NCI-H524 (cell line): ENCODE measurements at places on chromosomes 4 and X.

DNA sequence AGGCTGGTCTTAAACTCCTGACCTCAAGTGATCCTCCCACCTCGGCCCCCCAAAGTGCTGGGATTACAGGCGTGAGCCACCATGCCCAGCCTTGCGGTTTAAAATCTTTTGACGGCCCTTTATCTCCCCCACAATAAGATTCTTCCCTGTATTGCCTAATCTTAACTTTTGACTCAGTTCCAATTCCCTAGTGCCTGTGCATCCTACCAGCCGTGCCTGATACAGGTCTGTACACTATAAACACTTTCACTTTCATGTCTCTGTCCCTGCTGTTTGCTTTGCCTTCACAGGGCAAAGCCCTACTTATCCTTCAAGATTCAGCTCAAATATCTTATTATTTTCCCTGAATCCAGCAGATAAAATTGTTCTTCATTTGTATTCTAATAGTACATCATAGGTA is 74.6 kb downstream of the WDR44 start:
- no peak for DNase-seq

GRCh38 chr4:40688446-40689095 is 58.9 kb upstream of the RBM47 start:
- no peak for DNase-seq

DNA sequence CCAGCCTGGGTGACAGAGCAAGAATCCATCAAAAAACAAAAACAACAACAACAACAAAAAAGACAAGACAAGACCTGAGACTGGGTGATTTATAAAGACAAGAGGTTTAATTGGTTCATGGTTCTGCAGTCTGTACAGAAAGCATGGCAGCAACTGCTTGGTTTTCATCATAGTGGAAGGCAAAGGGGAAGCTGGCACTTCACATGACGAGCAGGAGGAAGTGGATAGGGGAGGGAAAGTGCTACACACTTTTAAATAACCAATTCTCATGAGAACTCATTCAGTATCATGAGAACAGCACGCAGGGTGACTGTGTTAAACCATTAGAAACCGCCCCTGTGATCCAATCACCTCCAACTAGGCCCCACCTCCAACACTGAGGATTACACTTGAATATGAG is 28.4 kb upstream of the SLC10A7 start:
- no peak for DNase-seq

DNA sequence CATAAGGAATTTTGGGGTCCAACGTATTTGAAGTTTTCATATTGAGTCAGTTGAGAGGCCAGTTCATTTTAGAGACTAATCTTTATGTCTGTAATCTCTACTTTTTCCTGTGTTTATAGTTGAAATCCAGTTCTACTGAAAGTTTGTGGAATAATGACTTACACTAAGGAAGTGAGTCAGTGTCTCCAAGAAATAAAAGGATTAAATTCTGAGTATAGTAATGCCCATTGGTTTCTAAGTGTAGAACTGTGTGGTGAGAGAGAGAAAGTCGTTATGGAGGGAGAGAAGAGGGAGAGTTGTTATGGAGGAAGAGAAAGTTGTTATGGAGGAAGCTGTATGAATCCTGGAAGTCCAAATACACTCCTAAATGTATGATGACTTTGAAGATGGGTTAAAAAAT is 264.6 kb upstream of the HAND2 start:
- no peak for DNase-seq

DNA sequence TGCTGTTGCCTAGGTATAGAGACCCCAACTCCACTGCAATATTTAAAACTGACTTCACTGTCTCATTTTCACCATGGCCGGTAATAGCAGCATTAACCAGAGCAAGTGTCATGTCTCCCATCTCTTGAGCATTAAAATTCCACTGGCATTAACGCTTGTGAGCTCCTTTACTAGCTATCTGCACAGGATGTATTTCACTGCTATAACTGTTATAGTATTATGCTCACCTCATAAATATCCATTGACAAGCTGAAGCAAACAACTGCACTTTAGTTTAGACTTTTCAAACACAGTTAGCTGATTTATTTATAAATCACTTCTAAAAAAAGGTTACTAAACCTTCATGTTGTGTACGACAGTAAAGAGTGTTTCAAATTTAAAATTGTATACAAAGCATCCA is 157.8 kb downstream of the ANTXR2 start:
- no peak for DNase-seq

DNA sequence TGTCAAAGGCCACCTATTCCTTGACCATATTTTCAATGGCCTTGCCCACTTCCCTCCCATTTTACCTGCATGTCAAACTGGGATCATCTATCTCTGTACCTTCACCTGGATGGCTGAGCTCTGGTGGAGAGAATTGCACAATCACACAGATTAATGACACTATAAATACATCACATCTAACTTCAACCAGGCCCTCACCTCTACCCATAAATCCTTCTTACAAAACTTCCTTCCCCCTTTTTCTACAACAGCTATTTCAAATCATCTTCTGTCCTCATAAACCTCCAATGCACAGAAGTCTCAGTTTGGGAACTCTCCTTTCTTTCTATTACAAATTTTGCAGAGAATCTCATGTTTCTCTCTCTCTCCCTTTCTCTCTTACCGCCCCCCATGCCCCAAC is 9.2 kb downstream of the PALLD start:
- DNase-seq: no peak

DNA sequence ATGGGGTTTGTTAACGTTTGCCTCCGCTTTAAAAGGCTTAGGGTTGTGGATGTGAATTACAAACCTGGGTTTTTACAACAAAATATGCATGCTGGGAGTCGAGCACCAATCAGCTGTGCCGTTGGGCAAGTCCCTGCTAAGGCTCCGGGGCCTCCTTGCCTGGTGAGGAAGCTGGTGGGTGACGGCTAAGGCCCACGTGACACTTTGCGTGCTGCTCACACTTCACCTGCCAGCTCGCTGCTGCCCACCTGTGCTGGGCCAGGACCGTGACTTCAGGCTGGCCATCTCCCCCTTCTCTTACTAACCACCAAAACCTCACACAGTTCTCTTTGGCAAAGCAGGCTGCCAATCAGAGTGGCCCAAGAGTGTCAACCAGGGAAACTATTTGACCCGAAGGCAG is 178.3 kb downstream of the AFAP1 start:
- DNase-seq: no peak

DNA sequence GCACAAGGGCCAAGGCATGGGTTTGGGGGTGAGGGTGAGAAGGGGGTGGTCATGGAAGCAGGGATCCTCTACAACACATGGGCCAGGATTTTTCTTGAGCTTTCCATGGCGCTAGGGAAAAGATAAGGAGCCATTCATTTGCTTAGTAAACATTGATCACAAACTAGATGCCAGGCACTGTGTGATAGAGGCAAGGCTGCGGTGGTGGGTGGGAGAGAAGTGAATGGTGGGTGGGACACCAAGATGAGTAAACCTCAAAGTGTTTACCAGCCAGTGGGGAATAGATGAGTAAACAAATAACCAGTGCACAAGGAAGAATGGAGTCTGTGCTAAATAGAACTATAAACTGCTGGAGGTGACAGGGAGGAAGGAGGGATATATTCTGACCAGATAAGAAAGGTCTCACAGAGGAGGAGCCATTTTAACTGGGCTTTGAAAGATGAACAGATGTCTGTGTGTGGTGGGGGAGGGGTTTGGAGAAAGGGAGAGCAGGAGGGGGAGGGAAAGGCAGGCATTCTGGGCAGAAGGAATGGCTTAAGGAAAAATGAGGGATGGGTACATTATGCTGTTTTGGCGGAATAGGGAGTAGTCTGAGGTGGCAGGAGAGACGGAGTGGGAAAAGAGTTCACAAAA is 48.0 kb upstream of the LAS1L start:
- DNase-seq: peak; percentile 2

GRCh38 chr4:72666910-72667309 is 97.9 kb upstream of the ADAMTS3 start:
- DNase-seq: no peak

GRCh38 chr4:73573794-73574528 is 46.3 kb downstream of the RASSF6 start:
- DNase-seq: peak; percentile 47

DNA sequence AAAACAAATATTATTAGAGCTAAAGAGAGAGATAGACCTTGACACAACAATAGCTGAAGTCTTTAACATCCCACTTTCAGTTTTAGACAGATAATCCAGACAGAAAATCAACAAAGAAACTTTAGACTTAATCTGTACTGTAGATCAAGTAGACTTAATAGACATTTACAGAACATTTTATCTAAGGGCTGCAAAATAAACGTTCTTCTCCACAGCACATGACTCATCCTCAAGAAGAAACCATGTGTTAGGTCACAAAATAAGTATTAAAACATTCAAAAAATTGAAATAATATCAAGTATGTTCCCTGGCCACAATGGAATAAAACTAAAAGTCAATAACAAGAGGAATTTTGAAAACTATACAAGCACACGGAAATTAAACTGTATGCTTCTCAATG is 1510.3 kb upstream of the PCDH10 start:
- no peak for DNase-seq

- DNase-seq: no peak
Measured at GRCh38 chr4:100708776-100709175, 191.0 kb upstream of the EMCN start.

GRCh38 chr4:143346206-143346605 is 9.5 kb downstream of the GAB1 start:
- DNase-seq: no peak

DNA sequence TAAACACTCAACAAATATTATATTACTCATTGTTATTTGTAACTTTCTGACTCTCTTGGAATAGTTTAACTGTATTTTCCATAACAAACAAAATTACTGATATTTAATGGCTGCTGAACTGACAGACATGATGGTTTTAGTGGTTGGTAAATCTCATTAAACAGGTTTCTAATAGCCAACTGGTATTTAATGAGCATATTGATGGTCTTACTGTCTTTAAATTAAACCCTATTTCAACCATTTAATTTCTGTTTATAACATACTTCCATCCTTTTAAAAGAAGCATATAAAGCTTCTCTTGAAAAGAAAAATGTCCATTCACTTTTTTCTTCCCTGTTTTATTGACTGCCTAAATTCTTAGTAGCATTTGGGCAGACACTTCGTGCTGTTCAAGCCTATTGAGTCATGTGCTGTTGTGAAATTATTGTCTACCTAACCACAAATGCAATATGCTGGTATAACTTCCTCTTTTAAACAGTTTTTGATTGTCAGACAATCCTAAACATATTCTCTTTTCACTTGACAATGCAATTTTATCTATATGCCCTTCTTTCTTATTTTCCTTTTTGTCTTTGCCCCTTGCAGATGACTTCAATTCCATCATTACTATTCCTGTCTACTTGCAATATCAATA is 163.9 kb upstream of the SLC7A11 start:
- no peak for DNase-seq

DNA sequence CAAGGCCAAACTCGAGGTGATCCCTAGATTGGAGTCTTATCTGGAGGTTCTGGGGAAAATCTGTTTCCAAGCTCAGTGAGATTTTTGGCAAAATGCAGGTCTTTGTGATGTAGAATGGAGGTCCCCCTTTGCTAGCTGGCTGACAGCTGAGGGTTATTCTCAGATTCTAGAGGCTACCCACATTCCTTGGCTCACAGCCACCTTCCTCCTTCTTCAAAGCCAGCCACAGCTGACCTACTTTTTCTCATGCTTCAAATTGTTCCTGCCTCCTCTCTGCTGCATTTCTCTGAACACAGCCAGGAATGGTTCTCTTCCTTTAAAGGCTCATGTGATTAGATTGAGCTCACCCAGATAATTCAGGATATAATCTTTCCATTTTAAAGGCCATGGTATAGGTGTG is 86.9 kb downstream of the VCX3A start:
- DNase-seq: no peak

GRCh38 chr4:92362028-92362427 is 58.3 kb downstream of the GRID2 start:
- no peak for DNase-seq

DNA sequence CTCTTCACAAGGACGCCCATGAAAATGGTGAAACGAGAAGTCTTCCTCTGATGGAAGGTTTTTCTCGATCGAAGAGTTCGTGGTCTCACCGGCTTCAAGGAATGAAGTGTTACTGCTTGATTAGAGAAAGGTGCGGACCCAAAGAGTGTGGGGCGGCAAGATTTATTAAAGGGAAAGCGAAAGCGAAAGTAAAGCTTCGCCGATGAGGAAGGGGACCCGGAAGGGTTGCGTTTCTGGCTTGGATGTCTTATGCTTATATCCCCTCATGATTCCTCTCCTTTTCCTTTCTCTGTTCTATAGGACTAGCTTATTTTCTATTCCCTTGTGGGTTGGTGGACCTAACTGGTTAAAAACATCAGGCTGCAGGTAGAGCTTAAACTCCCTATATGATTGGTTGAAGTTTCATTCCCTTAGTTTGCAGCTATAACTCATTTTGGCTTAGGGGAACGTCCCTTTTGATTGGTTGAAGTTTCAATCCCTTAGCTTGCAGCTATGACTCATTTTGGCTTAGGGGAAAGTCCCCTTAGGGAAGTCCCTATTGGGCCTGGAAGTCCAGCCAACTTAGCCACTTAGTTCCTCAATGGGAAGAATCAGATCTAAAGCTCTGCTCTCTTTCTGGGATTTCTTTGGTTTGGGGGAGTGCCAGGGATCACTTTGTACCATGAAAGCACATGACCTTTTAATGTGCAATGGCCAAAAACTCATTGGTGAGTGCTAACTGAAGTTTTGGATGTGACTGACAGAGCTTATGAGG is 1025.0 kb upstream of the PCDH10 start:
- DNase-seq: no peak

- no peak for DNase-seq
Measured at GRCh38 chrX:30580641-30581040, 3.1 kb upstream of the TASL start.

DNA sequence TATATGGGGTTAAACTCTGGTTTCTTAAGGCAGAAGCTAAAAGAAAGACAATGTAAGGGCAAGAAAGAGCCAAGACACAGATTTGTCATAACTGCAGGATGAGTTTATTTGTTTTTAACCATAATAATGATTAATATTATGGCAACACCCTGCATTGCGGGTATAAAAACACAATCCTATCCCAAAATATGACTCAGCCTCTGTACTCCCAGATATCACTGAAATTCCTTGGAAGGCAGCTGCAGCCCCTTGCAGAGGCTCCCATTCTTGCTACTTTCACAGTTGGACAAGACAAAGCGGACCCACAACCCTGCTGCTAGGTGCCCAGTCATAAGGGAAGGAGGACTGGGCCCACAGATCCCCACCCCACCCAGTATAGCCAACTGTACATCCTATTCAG is 20.4 kb upstream of the FGF16 start:
- DNase-seq: no peak

- no peak for DNase-seq
Measured at GRCh38 chr4:85615952-85616351, 141.0 kb downstream of the ARHGAP24 start.

DNA sequence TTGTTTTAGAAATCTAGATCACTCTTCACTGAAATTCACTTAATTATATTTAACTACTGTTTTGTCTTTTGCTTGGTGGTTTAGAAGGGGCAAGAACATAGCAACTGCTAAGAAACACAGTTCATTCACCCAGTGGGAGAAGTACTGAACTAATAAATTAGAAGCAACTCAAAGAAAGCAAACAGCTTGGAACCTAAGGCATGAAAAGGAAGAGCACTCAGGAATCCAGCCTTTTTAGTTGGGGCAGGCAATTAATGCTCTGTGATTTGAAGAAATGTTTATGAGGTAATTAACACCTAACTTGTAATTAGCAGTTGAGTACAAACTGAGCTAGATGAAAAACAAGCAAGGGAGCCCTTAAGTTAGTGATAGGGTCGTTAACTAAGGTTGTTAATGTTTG is 22.8 kb downstream of the SEPTIN11 start:
- no peak for DNase-seq
